Activated T-cell treated with anti-CD3 and anti-CD28 coated beads, Interleukin-2, amount 50 U/mL, for 72 hours (primary cell): ENCODE measurements at places on chromosomes 3 and 15. TPM values are rescaled to one million over a fixed set of nuclear protein-coding genes. Genes with fewer than 3 reads are reported as not detected.
A peak's percentile ranks its signal among the peaks of the same experiment; 100 is the strongest.

GRCh38 chr15:79769069-79769481, 127.7 kb downstream of the MTHFS start:
- no peaks in the 10 kb centered on the region for H3K36me3 ChIP-seq
- no peak overlapping the region for H3K4me3 ChIP-seq
- H3K4me1 ChIP-seq, result no peaks in the 10 kb centered on the region
- no peak overlapping the region for H3K27ac ChIP-seq
- DNase-seq, result peak; percentile 3

GRCh38 chr3:116824208-116824607, 114.6 kb downstream of the TUSC7 start:
- no peaks in the 10 kb centered on the region for H3K4me1 ChIP-seq
- no peaks in the 10 kb centered on the region for H3K27me3 ChIP-seq
- no peak overlapping the region for H3K27ac ChIP-seq
- no peaks in the 10 kb centered on the region for H3K36me3 ChIP-seq
- H3K4me3 ChIP-seq, result no peak overlapping the region
- DNase-seq, result no peak

GRCh38 chr3:188505911-188506310, 352.0 kb downstream of the LPP start:
- H3K36me3 ChIP-seq, result peaks cover 24% of the 10 kb centered on the region
- no peak for DNase-seq
- no peaks in the 10 kb centered on the region for H3K27me3 ChIP-seq
- H3K4me1 ChIP-seq, result peaks cover 14% of the 10 kb centered on the region

GRCh38 chr3:176351408-176351807, 845.9 kb downstream of the TBL1XR1 start:
- no peak overlapping the region for H3K4me3 ChIP-seq
- no peaks in the 10 kb centered on the region for H3K36me3 ChIP-seq
- H3K27ac ChIP-seq, result no peak overlapping the region
- no peak for DNase-seq
- no peaks in the 10 kb centered on the region for H3K4me1 ChIP-seq

GRCh38 chr3:13824521-13825310, 55.2 kb downstream of the WNT7A start:
- peak overlapping the region; percentile 1 for H3K27ac ChIP-seq
- no peak for DNase-seq
- H3K36me3 ChIP-seq, result peaks cover 1% of the 10 kb centered on the region
- H3K4me3 ChIP-seq, result no peak overlapping the region
- no peaks in the 10 kb centered on the region for H3K27me3 ChIP-seq

GRCh38 chr15:38651328-38652038, 86.9 kb upstream of the RASGRP1 start:
- peak overlapping the region; percentile 93 for H3K4me3 ChIP-seq
- H3K4me1 ChIP-seq, result peaks cover 88% of the 10 kb centered on the region
- peaks cover 11% of the 10 kb centered on the region for H3K36me3 ChIP-seq
- H3K27ac ChIP-seq, result peak overlapping the region; percentile 98
- no peaks in the 10 kb centered on the region for H3K27me3 ChIP-seq

DNA sequence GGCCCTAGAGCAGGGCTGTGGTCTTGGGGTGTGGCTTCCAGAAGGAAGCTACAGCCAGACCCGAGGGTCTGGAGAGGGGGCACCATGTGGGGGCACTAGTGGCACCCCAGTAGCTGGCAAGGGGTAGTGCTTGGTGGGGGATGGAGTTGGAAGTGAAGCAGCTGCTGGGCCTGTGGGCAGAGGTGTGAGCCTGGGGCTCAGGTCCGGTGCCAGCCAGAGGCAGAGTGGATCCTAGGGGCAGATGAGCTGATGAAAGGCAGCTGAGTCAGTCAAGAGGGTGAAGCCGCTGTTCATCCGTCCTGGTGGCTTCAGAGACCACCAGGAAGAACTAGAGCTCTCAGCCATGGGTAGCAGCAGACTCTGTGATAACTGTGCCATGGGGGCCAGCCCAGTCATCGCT, 172.6 kb downstream of the TBC1D2B start:
- H3K36me3 ChIP-seq, result no peaks in the 10 kb centered on the region
- no peak overlapping the region for H3K4me3 ChIP-seq
- H3K27me3 ChIP-seq, result no peaks in the 10 kb centered on the region

Gene ZNF620
- 5.8 TPM for total RNA-seq
